GM20000 (cell line): ENCODE measurements at places on chromosomes 3 and 15.

DNA sequence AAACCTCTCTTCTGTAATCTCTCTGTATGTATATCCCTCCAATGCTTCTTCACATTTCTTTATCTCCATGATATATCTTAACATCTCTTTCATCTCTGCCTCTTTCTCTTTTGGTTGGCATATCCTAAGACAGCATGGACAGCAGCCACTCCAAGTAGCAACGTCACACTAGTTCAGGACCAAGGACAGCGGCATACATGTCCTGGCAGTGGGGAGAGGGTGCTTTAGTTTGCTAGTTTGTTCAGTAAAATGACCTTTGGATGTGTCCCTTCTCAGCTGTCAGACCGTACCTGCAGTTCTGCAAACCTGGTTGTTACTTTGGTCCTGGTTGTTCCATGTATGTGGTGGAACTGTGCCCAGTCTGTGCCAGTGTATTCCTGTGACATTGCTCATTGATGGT is 225.6 kb upstream of the ROPN1 start:
- DNase-seq = peak; percentile 35

DNA sequence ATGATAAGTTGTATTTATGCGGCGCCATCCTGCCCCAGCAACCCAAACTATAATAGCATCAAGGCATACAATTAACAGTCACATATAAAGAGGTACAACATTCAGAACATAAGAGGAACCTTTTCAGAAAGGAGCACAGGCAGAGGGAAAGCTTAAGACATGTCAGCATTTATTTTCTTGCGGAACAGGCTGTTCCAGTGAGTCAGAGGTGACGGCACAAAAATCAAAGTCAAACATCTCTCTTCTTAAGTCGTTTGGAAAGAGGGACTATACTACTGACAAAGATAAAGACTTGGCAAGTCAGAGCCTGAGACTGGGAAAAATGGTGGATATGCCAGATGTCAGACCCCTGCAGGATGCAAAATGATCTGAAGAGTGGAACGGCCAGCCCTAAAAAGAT is 128.4 kb downstream of the CTNNB1 start:
- DNase-seq = no peak

GRCh38 chr15:48560321-48561051 is 85.0 kb downstream of the FBN1 start:
- peak; percentile 7 for DNase-seq

- no peak for DNase-seq
Observed at GRCh38 chr15:65406424-65407000, 16.2 kb downstream of the IGDCC4 start.

- DNase-seq = no peak
Observed at GRCh38 chr15:48370460-48370859, 39.2 kb downstream of the DUT start.

GRCh38 chr3:7282988-7283387 is 422.1 kb downstream of the GRM7 start:
- DNase-seq = no peak

DNA sequence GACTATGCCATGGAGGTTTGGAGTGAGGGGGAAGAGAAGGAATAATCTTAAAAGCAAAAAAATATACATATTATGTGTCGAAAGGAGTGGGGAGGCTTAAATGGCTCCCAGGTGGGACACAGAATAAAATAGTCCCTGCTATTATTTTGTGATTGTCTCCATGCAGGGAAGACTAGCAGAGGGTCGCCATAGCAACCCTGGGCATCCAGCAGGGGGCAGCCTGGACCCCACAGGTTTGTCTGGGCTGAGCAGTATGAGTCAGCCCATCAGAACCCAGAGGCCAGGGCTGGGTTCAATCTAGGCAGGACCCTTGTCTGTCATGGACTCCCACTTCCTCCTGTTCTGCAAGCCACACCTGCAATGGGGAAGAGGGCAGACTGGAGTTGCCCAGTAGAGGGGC is 17.6 kb upstream of the LINGO1 start:
- DNase-seq = no peak

DNA sequence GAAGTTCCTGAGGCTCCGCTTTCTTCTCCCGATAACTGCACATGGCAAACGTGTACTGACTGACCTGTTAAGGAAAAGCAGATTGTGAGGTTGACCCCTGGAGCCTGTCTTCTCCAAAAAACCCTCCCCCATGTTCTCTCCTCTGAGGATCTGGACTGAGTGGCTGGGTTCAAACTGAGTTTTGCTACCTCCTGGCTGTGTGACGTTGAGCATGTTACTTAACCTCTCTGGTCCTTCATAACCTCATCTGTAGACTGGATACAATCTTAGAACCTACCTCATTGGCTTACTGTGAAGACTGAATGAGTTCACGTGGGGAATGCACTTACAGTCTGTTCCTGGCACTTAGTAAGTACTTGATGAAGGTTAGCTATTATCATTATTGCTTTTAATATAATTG is 184.1 kb upstream of the FEZF2 start:
- DNase-seq = no peak

- DNase-seq = no peak
Observed at GRCh38 chr15:63904042-63904441, 70.3 kb upstream of the HERC1 start.

DNA sequence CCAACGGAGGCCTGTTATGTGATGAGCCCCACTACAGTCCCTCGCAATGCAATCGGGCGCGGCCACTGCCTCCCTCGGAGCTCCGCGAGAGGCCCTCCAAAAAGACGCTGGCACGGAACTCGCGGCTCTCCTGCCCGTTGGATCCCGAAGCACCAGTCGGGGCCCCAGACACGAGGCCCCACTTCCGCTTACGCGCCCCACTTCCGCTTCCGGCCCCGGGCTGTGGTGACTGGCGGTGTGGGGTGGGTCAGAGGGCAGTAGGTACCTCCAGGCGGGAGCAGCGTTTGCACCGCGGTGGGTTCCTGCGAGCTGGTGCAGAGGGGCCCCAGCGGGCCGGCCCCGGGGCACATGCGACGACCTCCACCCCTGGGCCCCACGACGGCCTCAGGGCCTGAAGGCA is at the start of gene TOPAZ1:
Gene TOPAZ1 (plus strand): TSS at position 181 of the 400 bp plus-strand sequence. CDS start 168 bp downstream, at position 349.
- no peak for DNase-seq

DNA sequence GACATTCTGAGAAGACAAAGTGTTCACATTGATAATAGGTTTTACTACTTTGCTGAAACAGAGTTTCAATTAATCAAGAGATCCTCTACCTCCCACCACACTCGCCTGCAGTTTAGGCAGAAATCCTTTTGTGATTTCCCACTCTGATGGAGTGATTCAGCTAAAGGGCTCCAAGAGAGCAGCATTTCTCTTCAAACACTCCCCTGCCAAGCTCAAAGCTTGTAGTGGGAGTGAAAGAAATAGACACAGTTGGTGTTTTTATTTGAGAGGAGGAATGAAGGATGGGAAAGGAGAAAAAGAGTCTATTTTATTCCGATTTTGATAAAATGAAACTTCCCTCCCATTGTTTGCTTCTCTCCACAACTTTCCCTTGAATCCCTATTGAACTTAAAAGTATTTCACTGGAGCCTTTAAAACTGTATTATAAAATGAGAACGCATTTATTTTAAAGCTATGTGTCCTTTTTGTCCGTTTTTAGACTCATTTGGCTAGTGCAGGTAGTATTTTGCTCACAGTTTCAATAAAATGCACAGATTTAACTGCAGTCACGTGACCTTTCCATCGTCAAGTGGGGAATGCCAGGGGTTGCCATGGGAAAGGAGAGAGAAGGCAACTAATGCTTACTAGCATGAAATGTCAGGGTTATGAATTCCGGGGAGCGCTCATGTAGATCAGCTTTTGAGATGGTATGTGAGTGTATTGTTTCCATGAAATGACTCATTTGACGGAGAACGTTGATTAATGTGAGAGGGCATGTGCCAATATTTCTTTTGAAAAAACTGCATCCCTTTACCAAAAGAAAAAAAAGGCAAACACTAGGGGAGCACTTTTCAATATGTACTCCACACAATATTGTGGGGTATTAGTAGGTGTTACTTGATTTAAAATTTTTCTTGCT is 7.7 kb upstream of the OSBPL11 start:
- no peak for DNase-seq

DNA sequence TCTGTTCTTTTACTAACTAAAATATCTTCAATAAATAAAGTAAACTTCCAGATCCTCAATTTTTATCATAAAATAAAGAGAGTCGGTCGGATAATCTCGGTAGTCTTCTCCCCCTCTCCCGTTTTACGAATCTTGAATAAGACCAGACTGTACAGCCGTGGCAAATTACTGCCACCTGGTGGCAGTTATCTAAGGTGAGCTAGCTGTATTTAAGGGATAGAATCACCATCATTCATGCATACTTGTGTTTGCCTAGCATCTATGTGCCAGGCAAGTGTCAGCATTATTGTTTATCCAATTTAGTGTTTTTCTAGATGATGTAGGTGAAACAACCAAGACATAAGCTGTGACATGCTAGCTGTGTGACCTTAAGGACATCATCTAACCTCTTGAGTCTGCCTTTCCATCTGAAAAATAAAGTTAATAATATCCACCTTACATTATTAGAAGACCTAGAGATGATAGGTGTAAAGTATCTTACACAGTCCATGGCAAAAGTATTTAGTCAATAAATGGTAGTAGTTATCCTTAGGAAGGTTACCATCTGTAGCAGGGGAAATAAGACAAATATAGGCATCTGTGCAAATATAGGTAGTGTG is 21.3 kb downstream of the DUT start:
- peak; percentile 53 for DNase-seq

DNA sequence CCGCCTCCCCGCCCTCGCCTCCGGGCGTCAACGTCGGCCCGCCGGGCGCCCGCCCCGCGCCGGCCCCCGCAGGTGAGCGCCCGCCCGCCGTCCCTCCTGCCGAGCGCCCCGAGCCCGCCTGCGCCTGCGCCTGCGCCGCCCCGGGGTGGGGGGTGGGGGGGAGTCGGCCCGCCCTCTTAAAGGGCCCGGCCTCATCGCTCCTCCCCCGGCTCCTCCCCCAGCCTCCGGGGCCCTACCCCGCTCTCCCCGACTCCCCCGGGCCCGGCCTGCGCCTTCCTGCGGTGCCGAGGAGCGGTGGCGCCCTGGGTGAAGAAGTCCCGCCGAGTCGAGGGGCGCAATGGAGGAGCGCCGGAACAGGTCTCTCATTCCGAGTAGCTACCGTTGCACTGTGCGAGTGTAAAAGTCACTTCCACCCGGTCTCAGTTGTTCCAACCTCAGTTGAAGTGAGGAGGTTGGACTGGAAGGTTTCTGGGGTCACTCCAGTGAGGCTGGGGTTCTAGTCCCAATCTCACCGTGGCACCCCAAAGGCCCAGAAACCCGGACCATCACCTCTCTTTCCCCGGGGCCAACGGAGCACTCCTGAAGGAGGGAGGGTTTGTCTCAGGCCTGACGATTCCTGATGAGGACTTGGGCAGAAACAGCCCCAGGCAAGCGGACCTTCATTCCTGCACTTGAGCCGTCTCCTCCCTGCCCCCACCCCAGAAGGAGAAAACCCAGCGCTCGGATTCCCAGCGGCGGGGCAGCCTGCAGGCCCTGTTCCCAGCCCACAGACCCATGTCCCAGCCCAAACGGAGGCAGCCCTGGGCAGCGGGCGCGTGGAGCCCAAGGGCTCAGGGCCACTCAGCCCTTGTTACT is 1.5 kb upstream of the TNK2 start:
- peak; percentile 99 for DNase-seq

- no peak for DNase-seq
Observed at GRCh38 chr15:29859973-29860715, 37.9 kb upstream of the TJP1 start.
